ENCODE measurements at places on chromosomes 12 and 14.

GRCh38 chr12:11877869-11878780 is 192.6 kb upstream of the BCL2L14 start:
- peak; percentile 73 for DNase-seq

DNA sequence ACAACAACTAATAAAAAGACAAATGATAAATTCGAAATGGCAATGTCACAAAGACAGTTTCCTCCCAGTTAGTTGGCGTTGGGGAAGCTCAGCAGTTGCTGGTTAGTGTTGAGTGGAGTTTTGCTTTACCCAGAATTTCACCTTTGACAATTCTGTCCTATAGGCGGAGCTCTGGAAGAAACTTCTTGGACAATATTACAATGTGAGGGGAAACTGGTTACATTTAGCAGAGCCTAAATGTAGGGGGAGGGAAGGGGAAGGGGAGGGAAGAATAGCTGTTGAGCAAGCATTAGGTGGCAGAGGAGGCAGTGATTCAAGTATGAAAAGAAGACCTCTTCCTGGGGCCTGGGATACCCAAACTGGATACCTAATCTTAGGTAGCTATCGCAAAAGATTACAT is 51.4 kb downstream of the BDKRB1 start:
- peak; percentile 24 for DNase-seq

DNA sequence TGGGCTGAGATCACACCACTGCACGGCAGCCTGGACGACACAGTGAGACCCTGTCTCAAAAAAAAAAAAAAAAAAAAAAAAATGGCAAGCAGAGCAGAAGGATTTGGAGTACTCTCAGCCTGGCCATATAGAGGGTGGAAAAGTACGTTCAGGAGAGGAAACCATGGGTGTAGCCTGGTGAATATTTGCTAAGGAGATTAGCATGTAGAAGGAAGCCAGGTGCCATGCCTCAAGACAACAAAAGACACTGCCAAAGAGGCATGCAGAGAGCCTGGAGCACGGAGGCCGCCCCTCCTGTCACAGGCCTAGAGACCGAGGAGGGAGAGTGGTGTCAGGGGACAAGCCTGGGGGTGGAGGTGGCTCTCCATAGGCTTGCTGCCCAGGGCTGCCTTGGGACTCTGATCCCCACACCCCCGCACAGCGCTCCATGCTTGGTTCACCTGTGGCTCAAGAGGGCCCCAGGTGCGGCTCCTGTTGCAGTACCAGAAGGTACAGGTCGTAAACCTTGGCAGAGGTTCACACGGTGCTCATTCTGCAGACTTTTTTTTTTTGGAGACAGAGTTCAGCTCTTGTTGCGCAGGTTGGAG is 27.9 kb upstream of the DEGS2 start:
- DNase-seq: no peak

GRCh38 chr14:35932659-35933159 is 106.6 kb downstream of the BRMS1L start:
- no peak for DNase-seq

- no peak for DNase-seq
Measured at GRCh38 chr14:19993438-19993837, 8.5 kb upstream of the OR4Q2 start.

- no peak for DNase-seq
Measured at GRCh38 chr12:81162391-81163136, 84.7 kb downstream of the ACSS3 start.

Measured in amniotic epithelial cell (primary cell).